Hematopoietic multipotent progenitor cell treated with erythropoietin and hydrocortisone succinate and interleukin-3 and kit ligand, for 4 days (in vitro differentiated cells): ENCODE measurements at places on chromosomes 5 and 9.
A peak's percentile ranks its signal among the peaks of the same experiment; 100 is the strongest.

- DNase-seq: no peak
These were observed 495.2 kb downstream of the GADD45G start for GRCh38 chr9:90100014-90100413.

- DNase-seq: no peak
These were observed 211.0 kb downstream of the PDE4D start for GRCh38 chr5:59682542-59682941.

DNA sequence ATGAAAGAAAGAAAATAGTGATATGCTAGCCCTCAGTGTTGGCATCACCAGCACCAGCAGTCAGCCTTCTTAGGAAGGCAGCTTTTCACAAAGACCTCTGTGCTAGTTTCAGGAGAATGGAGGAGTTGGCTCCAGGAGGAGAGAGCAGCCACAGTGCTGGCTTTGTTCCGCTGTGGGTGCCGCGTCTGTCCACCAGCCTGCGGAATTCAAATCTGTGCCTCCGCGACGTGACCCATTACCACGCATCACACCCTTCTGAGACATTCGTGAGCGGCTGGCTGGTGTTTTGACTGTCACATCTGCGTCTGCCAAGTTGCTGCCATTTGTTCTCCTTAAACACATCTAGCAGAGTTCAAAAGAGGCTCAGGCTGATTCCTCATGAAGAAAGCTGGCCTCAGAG, 34.4 kb downstream of the SNX18 start:
- DNase-seq: no peak

DNA sequence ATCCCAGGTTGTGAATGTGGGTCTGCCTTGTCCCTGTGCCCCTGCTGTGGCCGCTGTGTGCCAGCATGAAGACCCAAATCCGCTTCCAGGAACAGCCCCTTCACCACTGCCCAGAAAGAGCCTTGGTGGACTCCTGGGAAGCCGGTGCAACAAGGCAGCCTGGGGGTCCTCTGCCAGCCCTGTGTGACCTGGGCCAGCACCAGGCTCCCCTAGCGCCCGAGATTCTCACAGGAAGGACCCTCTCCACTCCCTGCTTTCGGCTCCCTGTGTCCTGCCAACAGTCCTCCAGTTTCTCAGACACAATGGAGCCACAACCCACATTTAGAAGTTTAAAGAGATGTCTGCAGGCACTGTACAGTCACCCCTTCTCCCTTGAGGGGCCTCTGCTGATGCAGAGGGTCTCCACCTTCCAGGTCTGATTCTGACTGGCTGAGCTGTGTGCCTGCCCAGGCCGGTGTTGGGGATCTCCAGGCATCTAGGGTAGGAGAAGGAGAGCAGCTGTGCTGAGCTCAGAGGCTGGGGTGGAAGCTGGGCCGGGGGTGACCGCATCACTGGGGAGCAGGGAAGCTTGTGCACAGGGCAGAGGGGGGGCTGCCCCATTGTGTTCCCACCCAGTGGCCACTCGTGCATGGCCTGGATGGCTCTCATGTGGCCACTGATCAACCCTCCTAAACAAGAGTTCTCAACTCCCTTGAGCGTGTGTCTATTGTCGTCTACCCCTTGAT, 174.0 kb downstream of the IRX2 start:
- DNase-seq: no peak

GRCh38 chr9:124210697-124211096, 47.1 kb upstream of the NEK6 start:
- DNase-seq: no peak

DNA sequence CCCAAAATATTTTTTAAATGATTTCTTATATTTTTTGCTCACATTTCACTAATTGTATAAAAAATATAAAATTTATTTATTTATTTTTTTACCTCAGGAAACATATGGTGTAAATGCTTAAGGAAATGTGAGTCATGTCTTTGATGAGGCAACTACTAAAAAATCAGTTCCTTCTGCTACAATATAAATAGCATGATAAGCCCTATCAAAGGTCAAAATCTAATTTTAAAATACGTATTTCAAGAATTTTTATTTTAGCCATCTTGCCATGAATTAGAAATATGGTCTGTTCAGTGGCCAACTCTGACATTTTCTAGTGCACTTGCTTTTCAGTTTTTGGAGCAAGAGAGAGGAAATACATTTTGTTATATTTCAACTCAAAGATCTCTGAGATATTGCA, 50.5 kb downstream of the PDE4D start:
- DNase-seq: no peak

DNA sequence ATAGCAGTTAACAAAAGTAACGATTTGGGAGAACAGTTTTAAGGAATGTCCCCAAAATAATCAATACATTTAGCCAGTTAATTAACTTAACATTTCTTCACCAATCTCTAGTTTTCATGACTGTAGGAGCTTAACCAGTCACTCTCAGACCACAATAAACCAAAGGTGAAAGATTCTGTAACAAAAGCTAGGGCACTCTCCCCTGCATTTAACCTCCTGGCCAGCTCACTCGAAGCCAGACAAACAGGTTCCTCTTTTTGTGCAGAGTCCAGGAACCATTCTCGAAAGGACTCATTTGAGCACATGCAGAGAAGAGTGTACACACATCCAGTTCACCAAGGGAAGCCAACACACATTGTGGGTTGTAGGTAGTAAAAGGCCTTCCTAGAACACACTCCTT, 6.5 kb downstream of the IL7R start:
- DNase-seq: peak; percentile 59

GRCh38 chr9:91197232-91198181, 164.2 kb downstream of the AUH start:
- peak; percentile 71 for DNase-seq

DNA sequence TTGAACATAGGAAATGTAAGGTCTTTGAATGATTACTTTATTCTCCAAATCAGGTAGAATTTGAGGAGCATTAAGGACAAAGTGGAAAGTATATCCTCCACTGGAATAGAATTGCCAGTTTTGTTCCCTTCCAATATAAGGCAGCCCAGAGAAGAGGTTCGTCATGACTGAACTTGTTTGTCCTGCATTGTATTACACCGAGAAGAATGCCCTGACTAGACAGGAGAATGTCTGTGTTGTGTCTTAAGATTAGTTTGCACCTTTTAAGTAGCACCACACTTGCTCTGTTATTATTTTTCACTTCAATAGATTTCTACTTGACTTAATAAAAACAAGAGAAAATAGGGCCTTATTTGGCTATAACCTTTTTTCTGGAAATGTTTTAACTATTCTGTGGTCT, 586.2 kb upstream of the PTGER4 start:
- DNase-seq: no peak

GRCh38 chr5:34039398-34040157, 3.4 kb downstream of the C1QTNF3 start:
- no peak for DNase-seq

GRCh38 chr9:131447600-131447999, 53.7 kb downstream of the PRRC2B start:
- DNase-seq: no peak

GRCh38 chr5:115578657-115579056, 23.6 kb downstream of the TICAM2 start:
- no peak for DNase-seq

- DNase-seq: peak; percentile 45
These were observed 853 bp downstream of the DCP2 start for GRCh38 chr5:112977440-112977861.

DNA sequence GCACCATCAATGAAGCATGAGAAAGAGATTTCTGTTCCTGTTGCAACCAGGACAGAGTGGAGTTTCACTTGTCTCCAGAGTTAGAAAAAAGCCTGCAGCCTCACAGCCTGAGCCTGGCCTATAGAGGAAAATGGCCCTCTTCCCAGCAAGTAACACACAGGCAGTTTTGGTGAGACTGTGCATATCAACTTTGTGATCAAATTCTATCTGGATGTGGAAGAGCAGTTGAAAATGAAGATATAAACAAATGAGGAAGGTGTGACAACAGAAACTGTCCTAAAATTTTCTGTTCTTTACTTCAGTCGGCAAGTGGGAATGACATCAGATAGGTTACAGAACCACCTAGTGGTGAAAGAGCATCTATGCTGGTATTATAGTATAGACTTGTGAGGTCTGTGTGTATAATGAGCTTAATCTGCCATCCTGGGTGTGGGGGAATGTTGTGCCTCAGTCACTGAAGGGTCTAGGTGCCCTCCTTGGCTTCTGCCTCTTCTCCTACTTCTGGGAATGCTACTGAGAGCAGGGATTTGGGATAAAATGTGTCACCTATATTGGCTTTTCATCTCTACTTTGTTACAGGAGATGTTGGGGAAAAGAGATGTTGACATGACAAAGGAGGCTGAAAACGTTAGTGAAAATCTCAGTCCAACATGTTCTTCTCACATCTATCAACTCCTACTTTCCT, 28.2 kb downstream of the YIPF5 start:
- DNase-seq: peak; percentile 68

DNA sequence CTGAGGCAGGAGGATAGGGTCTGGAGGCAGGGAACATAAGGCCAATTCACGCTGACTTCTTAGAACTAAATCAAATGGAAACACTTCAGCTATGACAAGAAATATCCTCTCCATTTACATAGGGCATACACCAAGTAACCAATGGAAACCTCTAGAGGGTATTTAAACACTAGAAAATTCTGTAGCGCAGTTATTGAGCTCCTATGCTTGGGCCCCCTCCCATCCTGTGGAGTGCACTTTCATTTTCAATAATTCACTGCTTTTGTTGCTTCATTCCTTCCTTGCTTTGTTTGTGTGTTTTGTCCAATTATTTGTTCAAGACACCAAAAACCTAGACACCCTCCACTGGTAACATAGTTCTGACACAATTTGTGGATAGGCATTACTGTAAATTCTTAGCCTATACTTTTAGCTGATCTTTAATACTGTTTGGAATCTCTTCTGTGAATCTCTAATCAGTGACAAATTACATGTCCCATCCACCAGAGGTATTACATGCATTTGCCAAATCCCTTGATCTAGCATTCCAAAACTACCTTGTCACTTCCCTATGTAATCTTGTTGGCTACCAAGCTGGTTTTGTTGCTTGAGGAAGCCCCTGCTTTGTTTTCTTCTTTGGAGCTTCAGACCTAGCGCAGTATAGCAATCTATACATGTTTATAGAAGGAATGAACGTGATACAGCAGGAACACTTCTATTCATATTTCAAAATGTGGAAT, 61.6 kb downstream of the ST8SIA4 start:
- no peak for DNase-seq

DNA sequence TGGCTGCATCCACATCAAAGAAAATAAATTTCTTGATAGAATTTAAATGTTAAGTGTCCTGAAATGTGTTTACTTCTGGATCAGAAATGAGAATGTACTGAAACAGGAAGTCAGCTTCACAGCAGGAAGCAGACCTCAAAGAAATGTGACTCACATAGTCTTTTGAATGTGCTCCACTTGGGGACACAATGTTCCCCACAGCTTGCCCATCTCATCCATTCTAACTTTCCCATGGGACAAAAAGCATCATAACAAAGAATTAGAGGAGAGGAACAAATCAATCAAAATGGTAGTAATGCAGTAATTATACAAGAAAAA, 85.7 kb downstream of the GRAMD2B start:
- peak; percentile 40 for DNase-seq

DNA sequence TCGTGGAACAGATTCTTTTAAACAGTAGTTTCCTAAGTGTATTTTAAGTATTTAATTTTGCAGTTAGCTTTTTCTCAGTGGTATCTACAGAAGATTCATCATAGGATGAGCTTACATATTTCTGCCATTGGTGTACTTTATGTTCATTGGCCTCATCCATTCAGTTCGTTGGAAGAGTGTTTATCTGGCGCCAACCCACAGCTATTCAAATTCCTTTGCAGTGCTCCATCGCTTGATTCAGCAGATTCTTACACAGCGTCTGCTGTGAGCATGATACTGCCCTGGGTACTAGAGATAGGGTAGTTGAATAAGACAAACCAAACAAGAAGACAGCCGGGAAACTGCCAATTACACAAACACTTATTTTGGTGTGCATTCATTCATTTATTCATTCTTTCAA, 55.1 kb downstream of the NUP214 start:
- peak; percentile 91 for DNase-seq
